Upper lobe of right lung (tissue), 1 donor: ENCODE measurements at places on chromosomes 6 and 20. TPM values are rescaled to one million over a fixed set of nuclear protein-coding genes. Genes with fewer than 3 reads are reported as not detected.

Gene AFG1L
- total RNA-seq: 7.7 TPM

Gene AMD1
- 61.7 TPM for total RNA-seq

Gene SPATA25
- total RNA-seq: 1.3 TPM

Gene C6orf132
- total RNA-seq: 11.5 TPM

Gene BEND3
- total RNA-seq: 3.8 TPM

Gene OR12D3
- not detected for total RNA-seq

- no peaks in the 10 kb centered on the region for H3K4me1 ChIP-seq
- DNase-seq: no peak
- no peak overlapping the region for H3K27ac ChIP-seq
- no peak overlapping the region for H3K4me3 ChIP-seq
- no peaks in the 10 kb centered on the region for H3K36me3 ChIP-seq
Measured at GRCh38 chr20:48879612-48880245, 41.8 kb upstream of the ARFGEF2 start.

GRCh38 chr6:71433441-71433840, 144.8 kb downstream of the OGFRL1 start:
- no peak overlapping the region for H3K27ac ChIP-seq
- no peak overlapping the region for H3K4me3 ChIP-seq
- DNase-seq: no peak
- H3K36me3 ChIP-seq: no peaks in the 10 kb centered on the region
- no peaks in the 10 kb centered on the region for H3K27me3 ChIP-seq
- no peaks in the 10 kb centered on the region for H3K4me1 ChIP-seq

DNA sequence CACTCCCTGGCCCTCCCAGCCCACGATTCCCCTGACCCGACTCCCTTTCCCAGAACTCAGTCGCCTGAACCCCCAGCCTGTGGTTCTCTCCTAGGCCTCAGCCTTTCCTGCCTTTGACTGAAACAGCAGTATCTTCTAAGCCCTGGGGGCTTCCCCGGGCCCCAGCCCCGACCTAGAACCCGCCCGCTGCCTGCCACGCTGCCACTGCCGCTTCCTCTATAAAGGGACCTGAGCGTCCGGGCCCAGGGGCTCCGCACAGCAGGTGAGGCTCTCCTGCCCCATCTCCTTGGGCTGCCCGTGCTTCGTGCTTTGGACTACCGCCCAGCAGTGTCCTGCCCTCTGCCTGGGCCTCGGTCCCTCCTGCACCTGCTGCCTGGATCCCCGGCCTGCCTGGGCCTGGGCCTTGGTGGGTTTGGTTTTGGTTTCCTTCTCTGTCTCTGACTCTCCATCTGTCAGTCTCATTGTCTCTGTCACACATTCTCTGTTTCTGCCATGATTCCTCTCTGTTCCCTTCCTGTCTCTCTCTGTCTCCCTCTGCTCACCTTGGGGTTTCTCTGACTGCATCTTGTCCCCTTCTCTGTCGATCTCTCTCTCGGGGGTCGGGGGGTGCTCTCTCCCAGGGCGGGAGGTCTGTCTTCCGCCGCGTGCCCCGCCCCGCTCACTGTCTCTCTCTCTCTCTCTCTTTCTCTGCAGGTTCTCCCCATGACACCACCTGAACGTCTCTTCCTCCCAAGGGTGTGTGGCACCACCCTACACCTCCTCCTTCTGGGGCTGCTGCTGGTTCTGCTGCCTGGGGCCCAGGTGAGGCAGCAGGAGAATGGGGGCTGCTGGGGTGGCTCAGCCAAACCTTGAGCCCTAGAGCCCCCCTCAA, at the start of gene LTA:
LTA (plus strand) TSS at position 249 of the 871 bp plus-strand sequence; CDS start at position 703, 454 bp downstream.
- no peak for DNase-seq
- H3K27ac ChIP-seq: no peak within 1 kb of the TSS
- peaks cover 4% of the 10 kb centered on the region for H3K4me1 ChIP-seq
- H3K4me3 ChIP-seq: peak within 1 kb of the TSS; percentile 26
- H3K36me3 ChIP-seq: no peaks in the 10 kb centered on the region

DNA sequence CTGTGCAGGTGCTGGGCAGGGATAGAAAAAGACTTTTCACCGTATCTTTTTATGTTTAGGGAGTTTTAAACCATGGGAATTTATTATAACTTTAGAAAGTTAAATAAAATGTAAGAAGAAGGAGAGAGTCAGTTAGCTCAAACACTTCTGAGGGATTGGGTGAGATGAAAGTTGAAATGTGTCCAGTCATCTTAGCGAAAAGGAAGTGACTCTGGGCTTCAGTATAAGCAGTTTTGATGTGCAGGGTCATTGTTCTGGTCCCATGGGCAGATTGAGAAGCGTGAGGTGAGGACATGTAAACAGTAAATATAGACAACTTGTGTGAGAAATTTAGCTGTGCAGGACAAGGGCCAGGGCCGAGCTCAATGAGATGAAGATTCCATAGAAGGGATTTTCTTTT, 66.9 kb downstream of the TOX2 start:
- no peaks in the 10 kb centered on the region for H3K4me1 ChIP-seq
- no peak overlapping the region for H3K27ac ChIP-seq
- H3K4me3 ChIP-seq: no peak overlapping the region
- no peaks in the 10 kb centered on the region for H3K36me3 ChIP-seq
- H3K27me3 ChIP-seq: no peaks in the 10 kb centered on the region

- no peak for DNase-seq
- H3K27ac ChIP-seq: no peak overlapping the region
- H3K36me3 ChIP-seq: peaks cover 22% of the 10 kb centered on the region
Measured at GRCh38 chr6:129608886-129609537, 101.0 kb downstream of the ARHGAP18 start.

DNA sequence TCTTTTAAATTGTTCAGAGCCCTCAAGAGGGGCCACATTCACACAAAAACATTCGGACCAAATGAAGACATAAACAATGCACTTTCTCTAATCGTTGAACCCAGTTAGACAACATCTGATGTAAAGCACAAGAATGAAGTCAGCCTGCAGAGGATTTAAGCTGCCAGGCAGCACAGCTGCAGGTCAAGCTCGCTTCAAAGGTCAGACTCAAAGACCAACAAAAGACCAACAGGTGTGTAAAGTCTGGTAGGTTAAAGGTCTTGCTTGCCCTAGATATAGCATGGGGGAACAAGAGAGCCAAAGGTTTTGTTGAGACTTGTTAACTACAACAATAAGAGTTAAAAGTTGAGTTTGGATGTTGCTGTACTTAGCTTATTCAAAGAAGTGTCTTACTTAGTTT, 26.7 kb upstream of the MYLIP start:
- no peak for DNase-seq
- H3K27me3 ChIP-seq: no peaks in the 10 kb centered on the region
- no peak overlapping the region for H3K27ac ChIP-seq
- no peaks in the 10 kb centered on the region for H3K4me1 ChIP-seq
- no peak overlapping the region for H3K4me3 ChIP-seq

DNA sequence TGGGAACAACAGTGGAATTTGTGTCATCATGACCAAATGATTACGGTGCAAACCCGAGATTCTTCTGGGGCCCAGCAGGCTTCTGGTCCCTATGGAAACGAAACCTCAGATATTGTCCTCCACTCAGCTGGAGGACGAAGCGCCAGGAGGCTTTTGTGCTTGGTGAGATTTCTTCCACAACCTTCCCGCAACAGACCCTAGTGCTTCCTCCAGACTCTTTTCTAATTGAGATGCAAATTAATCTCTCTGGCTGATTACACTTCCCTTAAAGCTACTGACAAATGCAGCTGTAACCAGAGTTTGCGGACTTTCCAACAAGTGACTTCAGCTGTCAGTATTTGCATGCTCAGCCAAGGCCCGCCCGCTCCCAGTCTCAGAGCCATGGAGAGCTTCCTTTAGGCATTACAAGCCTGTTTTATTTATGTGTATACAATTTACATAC, 96.0 kb downstream of the INSM1 start:
- no peak overlapping the region for H3K4me3 ChIP-seq
- H3K27me3 ChIP-seq: no peaks in the 10 kb centered on the region
- no peaks in the 10 kb centered on the region for H3K4me1 ChIP-seq
- H3K27ac ChIP-seq: no peak overlapping the region
- no peak for DNase-seq

DNA sequence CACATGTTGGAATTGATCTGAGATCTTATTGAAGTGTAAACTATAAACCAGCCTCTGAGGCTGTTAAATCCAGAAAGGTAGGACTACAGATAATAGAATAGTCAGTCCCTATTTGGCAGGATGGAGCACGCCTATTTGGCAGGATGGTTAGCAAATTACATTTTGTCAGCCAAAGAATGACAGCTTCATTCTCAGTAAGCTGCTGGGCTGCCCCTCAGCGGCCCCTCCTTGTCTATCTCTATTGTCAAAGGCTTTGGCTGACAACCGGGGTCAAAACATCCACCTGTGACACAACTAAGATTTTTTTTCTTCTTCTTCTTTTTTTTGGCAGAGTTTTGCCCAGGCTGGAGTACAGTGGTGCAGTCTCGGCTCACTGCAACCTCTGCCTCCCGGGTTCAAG, 123.4 kb upstream of the ECI2 start:
- no peaks in the 10 kb centered on the region for H3K36me3 ChIP-seq
- no peaks in the 10 kb centered on the region for H3K27me3 ChIP-seq
- no peak overlapping the region for H3K27ac ChIP-seq
- DNase-seq: no peak

- no peak overlapping the region for H3K4me3 ChIP-seq
- H3K36me3 ChIP-seq: no peaks in the 10 kb centered on the region
- DNase-seq: no peak
- H3K27ac ChIP-seq: no peak overlapping the region
- H3K4me1 ChIP-seq: no peaks in the 10 kb centered on the region
Measured at GRCh38 chr20:46154305-46154704, 36.2 kb downstream of the CD40 start.

DNA sequence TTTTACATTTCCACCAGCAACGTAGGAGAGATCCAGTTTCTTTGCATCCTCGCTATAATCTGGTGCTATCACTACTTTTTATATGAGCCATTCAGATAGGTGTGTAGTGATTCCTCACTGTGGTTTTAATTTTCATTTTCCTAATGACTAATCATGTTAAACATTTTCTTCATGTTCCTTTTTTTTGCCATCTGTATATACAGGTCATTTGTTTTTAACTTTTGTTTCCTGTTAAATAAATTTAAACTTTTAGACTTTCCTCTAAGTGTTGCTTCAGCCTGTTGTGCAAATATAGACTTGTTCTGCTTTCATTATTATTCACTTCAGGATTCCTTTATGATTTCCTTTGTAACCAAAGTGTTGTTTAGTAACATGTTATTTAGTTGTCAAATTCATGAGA, 697.4 kb downstream of the PTPRT start:
- no peaks in the 10 kb centered on the region for H3K4me1 ChIP-seq
- H3K4me3 ChIP-seq: no peak overlapping the region

GRCh38 chr6:149410557-149410956, 10.5 kb downstream of the SUMO4 start:
- no peak overlapping the region for H3K4me3 ChIP-seq
- H3K36me3 ChIP-seq: peaks cover 29% of the 10 kb centered on the region
- no peak overlapping the region for H3K27ac ChIP-seq
- no peaks in the 10 kb centered on the region for H3K4me1 ChIP-seq
- H3K27me3 ChIP-seq: no peaks in the 10 kb centered on the region
- no peak for DNase-seq

- H3K27ac ChIP-seq: no peak overlapping the region
- no peaks in the 10 kb centered on the region for H3K36me3 ChIP-seq
- H3K4me1 ChIP-seq: peaks cover 26% of the 10 kb centered on the region
- H3K4me3 ChIP-seq: no peak overlapping the region
- peaks cover 11% of the 10 kb centered on the region for H3K27me3 ChIP-seq
Measured at GRCh38 chr20:62605236-62605943, 36.9 kb upstream of the SLCO4A1 start.

DNA sequence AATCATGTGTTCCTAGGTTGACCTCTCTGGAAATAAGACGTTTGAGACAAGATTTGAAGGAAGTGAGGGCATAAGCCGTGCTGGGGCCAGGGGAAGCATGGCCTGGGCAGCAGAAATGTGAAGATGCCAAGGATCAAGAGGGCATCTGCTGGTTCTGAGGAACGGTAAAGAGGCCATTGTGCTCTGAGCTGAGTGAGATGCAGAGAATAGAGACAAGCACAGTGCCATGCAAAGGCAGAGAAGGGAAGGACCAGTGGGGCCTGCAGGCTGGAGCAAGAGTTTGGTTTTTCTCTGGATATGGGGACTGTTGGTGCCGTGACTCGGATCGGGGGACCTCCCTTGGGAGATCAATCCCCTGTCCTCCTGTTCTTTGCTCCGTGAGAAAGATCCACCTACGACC, 50.8 kb downstream of the SMPDL3A start:
- no peak overlapping the region for H3K27ac ChIP-seq
- no peak for DNase-seq
- H3K4me1 ChIP-seq: no peaks in the 10 kb centered on the region
- H3K36me3 ChIP-seq: no peaks in the 10 kb centered on the region
- no peak overlapping the region for H3K4me3 ChIP-seq
- no peaks in the 10 kb centered on the region for H3K27me3 ChIP-seq
